ENCODE measurements at places on chromosomes 5 and 9. TPM values are rescaled to one million over a fixed set of nuclear protein-coding genes. Genes with fewer than 3 reads are reported as not detected.

Gene PLK2
- 19.4 TPM for total RNA-seq

GRCh38 chr9:14251154-14252071, 62.5 kb downstream of the NFIB start:
- H3K27me3 ChIP-seq, result no peaks in the 10 kb centered on the region
- H3K4me3 ChIP-seq, result peak overlapping the region; percentile 18
- H3K4me1 ChIP-seq, result peaks cover 17% of the 10 kb centered on the region
- peak overlapping the region; percentile 85 for H3K27ac ChIP-seq

GRCh38 chr9:81492710-81493447, 196.5 kb downstream of the TLE1 start:
- peaks cover 12% of the 10 kb centered on the region for H3K4me1 ChIP-seq
- H3K4me3 ChIP-seq, result no peak overlapping the region
- no peaks in the 10 kb centered on the region for H3K36me3 ChIP-seq

DNA sequence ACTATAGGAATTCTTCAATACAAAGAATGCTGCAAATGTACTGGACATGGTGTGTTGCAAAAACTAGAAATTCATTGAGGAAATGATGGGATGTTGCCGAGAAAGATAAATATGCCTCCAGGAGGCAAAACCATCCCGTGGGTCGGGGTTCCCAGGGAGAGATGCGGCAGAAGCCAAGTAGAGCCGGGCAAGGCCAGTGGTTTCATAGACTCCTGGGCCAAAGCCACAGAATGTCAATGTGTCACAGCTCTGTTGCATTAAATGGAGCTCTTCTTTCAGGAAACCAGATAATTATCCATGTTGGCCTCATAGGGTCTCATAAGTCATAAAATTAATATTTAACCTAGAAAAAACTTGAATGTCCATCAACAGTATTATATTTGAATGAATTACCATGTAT, 419.5 kb upstream of the CDH10 start:
- no peak for DNase-seq
- H3K27ac ChIP-seq, result no peak overlapping the region
- H3K36me3 ChIP-seq, result no peaks in the 10 kb centered on the region
- no peaks in the 10 kb centered on the region for H3K4me1 ChIP-seq
- H3K27me3 ChIP-seq, result no peaks in the 10 kb centered on the region

- H3K36me3 ChIP-seq, result no peaks in the 10 kb centered on the region
- no peak overlapping the region for H3K27ac ChIP-seq
- DNase-seq, result peak; percentile 59
These were observed 56.8 kb downstream of the GLIS3 start for GRCh38 chr9:4243113-4243512.

Gene FBP1
- 35.1 TPM for total RNA-seq

- H3K36me3 ChIP-seq, result peaks cover 36% of the 10 kb centered on the region
- no peak overlapping the region for H3K4me3 ChIP-seq
These were observed 14.1 kb upstream of the SLC25A51 start for GRCh38 chr9:37917801-37918664.

GRCh38 chr5:88298425-88298824, 29.8 kb upstream of the TMEM161B start:
- no peak overlapping the region for H3K4me3 ChIP-seq
- no peak for DNase-seq
- H3K27ac ChIP-seq, result no peak overlapping the region

DNA sequence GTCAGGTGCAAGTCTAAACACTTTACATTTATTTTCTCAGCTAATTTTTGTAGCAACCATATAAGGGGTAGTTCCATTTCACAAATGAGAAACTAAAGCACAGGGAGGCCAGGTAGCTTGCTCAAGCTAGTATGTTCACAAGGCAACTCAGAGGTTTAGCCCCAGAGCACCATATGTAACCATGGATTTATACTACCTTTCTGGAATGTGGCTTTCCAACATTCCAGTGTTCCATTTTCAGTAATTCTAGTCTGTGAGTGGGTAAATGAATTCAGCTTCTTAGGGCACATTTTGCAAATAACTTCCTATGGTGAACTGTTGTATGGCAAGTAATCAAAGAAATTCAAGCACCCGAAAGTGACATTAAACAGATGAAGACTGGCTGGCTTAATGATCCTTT, 25.0 kb upstream of the CAST start:
- H3K27me3 ChIP-seq, result no peaks in the 10 kb centered on the region
- H3K4me3 ChIP-seq, result no peak overlapping the region
- peaks cover 10% of the 10 kb centered on the region for H3K4me1 ChIP-seq
- H3K36me3 ChIP-seq, result no peaks in the 10 kb centered on the region
- H3K27ac ChIP-seq, result no peak overlapping the region

DNA sequence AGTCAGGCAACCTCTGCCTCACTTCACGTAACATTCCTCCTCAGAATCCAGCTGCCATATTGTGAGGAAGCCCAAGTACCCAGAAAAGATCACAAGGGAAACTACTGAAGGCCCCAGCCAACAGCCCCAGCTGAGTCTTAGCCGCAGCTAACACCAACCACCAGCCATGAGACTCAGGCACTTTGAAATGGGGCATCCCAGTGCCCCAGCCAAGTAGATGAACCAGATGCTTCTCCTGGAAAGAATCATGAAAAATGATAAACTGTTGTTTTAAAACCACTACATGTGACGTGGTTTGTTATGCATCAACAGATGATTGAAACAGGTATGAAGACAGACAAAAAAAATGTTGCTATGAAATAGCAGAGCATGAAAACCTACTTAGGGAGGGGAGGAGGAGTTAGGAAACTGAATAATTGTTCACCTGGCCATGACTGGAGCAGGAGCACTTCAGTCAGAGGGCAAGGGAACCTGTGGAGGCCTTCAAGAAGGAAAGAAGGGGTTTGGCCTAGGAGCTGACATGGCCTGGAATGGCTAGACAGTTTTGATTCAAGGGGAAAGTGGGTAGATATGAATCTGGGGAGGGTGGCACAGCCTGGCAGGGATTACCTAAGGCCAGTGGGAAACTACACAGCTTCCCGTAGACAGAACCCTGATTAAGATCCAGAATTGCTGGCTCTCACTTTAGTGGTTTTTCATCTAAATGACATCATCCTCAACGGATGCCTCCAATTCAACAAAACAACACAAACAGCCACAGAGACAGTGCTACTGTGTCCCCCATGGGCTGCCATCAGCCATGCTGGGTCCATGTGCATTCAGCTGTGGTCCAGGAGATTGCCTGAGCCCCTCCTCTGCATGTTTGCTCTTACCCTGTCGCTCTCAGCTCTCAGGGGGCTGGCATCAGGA, 211.6 kb downstream of the SYK start:
- H3K4me3 ChIP-seq, result no peak overlapping the region
- H3K27ac ChIP-seq, result no peak overlapping the region
- H3K36me3 ChIP-seq, result no peaks in the 10 kb centered on the region
- no peaks in the 10 kb centered on the region for H3K4me1 ChIP-seq

DNA sequence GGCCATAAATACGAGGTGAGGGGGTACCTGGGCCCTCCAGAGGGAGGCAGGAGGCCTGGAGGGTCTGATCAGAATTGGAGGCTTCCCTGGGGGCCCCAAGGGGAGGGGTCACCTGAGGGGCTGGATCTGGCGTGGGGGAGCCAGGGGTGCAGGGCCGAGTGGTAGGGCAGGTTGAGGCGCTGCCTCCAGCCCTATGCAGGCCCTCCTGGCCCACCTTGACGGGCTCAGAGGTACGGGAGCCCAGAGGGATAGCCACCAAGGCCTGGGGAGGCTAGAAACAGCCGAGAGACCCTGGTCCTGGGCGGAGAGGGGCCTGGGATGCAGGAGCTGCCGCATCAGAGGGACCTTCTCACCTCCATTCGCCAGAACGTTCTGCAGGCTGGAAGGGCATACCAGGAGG, 24.3 kb downstream of the LHX3 start:
- DNase-seq, result no peak
- no peaks in the 10 kb centered on the region for H3K4me1 ChIP-seq
- H3K4me3 ChIP-seq, result no peak overlapping the region
- H3K27ac ChIP-seq, result no peak overlapping the region

GRCh38 chr5:37814699-37815098, 25.1 kb downstream of the GDNF start:
- H3K4me1 ChIP-seq, result no peaks in the 10 kb centered on the region
- H3K36me3 ChIP-seq, result peaks cover 4% of the 10 kb centered on the region
- no peak for DNase-seq
- H3K4me3 ChIP-seq, result no peak overlapping the region
- H3K27me3 ChIP-seq, result peaks cover 7% of the 10 kb centered on the region
- no peak overlapping the region for H3K27ac ChIP-seq

DNA sequence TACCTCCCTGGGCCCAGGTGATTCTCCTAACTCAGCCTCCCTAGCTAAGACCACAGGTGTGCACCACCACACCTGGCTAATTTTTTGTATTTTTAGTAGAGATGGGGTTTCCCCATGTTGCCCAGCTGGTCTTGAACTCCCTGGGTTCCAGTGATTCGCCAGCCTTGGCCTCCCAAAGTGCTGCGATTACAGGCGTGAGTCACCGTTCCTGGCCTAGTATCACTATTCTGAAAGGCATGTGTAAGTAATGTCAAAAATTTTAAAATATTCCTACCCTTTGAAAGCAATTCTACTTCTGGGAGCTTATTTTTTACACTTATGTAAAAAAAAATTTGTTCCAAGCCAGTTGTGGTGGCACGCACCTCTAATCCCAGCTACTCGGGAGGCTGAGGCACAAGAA, 27.1 kb upstream of the TLE1 start:
- no peaks in the 10 kb centered on the region for H3K36me3 ChIP-seq
- DNase-seq, result no peak
- no peak overlapping the region for H3K27ac ChIP-seq
- peaks cover 14% of the 10 kb centered on the region for H3K4me1 ChIP-seq
- no peaks in the 10 kb centered on the region for H3K27me3 ChIP-seq

DNA sequence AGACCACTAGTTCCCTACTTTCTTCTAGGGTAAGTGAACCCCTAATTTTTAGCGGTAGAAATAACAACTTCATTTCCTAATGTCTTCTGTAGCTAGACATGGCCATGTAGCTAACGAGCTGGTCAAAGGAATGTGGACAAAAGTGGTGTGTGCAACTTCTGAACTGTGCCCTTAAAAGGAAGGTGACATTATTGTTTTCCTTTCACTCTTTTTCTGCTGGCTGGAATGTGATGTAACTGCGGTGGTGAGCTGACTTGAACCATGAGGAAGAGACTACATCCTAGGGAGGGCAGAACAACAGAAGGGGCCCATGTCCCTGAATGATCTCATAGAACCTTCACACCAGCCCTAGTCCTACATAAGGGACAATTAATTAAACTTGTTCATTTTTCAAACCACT, 1.3 kb upstream of the SNX2 start:
- peaks cover 34% of the 10 kb centered on the region for H3K4me1 ChIP-seq
- H3K27me3 ChIP-seq, result no peaks in the 10 kb centered on the region
- H3K4me3 ChIP-seq, result no peak overlapping the region
- H3K27ac ChIP-seq, result no peak overlapping the region
- no peaks in the 10 kb centered on the region for H3K36me3 ChIP-seq

DNA sequence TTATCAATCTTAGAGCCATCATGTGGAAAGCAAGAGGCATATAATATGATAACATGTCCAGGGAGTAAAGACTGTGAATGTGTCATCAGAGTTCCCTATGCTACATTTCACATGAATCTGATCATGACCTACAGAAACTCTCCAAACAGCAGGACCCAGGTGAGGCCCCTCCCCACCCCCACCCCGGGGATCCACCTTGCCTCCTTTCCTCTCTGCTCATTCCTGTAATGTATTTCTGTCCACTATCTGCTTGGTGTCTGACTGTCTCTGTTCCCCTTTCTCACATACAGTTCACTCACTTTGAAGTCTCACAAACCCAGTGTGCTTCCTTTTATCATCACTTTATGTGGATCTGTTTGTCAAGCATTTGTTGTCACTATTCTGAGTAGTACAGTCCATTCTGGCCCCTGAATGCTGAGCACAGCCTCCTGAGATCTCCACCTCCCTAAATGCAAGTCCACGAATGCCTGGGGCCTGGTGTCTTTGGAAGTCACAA, 76.4 kb upstream of the SMARCA2 start:
- H3K27ac ChIP-seq, result no peak overlapping the region
- H3K4me3 ChIP-seq, result no peak overlapping the region
- no peaks in the 10 kb centered on the region for H3K27me3 ChIP-seq
- H3K36me3 ChIP-seq, result no peaks in the 10 kb centered on the region
- no peaks in the 10 kb centered on the region for H3K4me1 ChIP-seq

DNA sequence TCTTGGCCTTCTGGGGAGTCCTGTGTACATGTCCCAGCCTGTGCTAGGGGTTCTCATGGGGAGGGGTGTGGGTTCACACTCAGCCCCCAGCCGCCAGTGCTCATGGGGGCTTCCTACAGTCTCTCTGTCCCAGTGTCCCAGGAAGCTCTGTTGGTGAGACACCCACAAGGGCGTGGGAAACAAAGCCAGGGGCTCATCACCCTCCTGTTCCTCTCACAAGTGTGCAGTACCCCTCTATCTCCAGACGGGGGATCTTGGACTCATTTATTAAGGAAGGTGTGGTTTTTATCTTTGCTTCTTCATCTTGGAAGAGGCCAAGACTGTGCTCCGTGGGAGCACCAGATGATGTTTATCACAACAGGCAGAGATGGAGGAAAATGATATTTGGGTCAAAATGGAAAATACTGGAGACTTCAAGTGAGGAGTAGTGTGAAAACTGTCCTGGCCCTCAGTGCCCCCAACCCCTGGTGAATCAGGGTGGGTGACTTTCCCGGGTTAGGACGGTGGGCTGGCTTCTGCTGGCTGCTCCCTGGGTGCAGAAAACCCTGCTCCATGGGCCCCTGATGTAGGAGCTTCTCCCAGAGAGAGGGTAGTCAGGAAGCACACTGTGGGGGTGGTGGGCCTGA, 15.2 kb downstream of the TMEM171 start:
- H3K27me3 ChIP-seq, result no peaks in the 10 kb centered on the region
- no peak overlapping the region for H3K4me3 ChIP-seq
- DNase-seq, result no peak

Gene PTPN3
- total RNA-seq, result 15.4 TPM

Gene ZNF879
- total RNA-seq, result 1.8 TPM

Gene PCDHA8
- not detected for total RNA-seq

Gene ZNF462
- total RNA-seq, result 15.2 TPM

DNA sequence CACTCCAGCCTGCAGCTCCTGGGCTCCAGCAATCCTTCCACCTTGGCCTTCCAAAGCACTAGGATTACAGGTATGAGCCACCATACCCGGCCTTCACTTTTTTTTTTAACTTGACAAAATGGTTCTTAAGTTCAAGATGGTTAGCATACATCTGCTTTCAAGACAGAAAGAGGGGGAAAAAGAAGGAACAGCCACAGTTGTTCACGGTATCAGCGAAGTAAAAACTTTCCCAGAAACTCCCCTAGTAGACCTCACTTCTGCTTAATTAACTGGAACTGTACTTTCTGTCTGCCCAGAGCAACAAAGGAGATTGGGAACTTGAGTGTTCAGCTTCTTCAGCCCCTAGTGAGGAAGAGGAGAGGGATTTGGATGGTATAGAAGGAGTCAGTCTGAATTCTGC, 116.7 kb downstream of the UGCG start:
- peak overlapping the region; percentile 75 for H3K27ac ChIP-seq
- H3K4me1 ChIP-seq, result peaks cover 21% of the 10 kb centered on the region
- no peaks in the 10 kb centered on the region for H3K27me3 ChIP-seq
- no peak overlapping the region for H3K4me3 ChIP-seq
- DNase-seq, result no peak

DNA sequence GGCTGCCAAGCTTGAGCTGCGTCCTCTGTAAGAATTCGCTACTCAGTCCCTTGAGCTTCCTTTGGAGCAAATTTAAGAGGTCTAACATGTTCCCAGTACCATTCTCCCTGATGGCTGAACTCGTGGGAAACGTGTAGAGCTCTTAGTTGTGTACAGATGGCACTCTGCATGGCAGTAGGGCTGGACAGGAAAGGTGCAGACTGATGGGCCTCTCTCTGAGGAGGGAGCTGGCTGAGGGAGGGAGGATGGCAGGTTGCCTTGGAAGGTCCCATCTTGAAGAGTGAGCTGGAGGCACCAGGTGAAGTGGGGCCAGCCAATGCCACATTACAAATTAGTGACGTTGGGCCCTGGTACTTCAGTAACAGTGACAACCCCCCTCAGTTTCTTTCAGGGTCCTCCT, 495.3 kb downstream of the CCDC171 start:
- DNase-seq, result no peak
- H3K27me3 ChIP-seq, result no peaks in the 10 kb centered on the region
- H3K4me3 ChIP-seq, result no peak overlapping the region
